Caco-2 (cell line): ENCODE measurements at places on chromosomes 5 and 9. TPM values are rescaled to one million over a fixed set of nuclear protein-coding genes. Genes with fewer than 3 reads are reported as not detected.

The ADRB2 gene
- not detected in 2 replicates for total RNA-seq

GRCh38 chr5:111469293-111469896, 42.9 kb downstream of the STARD4 start:
- no peak overlapping the region for H3K4me3 ChIP-seq
- DNase-seq, result no peak
- no peaks in the 10 kb centered on the region for H3K27me3 ChIP-seq
- H3K4me1 ChIP-seq, result no peaks in the 10 kb centered on the region
- H3K27ac ChIP-seq, result no peak overlapping the region

DNA sequence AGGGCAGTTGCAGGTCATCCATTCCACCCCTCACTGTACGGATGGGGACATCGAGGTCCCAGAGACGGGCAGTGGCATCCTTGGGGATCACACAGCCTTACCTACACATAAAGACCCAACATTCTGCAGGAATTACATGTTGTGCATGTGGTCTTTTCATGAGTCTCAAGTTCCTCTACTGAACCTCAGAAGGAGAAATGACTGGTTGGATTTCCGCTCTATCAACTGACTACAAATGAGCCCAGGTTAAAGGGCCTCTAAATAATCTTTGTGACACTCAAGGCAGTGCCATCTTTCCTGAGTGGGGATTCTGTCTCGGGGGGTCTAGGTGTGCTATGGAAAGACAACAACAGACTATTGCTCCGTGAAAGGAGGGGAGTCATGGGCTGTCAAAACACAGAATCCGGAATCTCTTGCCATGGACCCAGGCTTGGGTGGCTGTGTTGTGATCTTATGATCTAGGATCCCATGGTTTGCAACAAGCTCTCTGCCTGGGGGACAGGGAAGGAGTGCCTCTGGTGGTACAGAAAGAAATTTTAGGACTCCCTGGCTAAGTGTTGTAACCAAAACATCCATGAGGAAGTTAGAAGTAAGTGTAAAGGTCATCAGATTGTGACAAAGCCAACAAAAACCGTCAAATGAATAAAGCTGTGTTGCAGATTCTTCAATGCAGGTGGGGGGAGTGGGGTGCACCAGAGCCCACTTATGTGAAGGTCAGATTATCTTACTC, 1.9 kb upstream of the SLC31A2 start:
- H3K4me1 ChIP-seq, result peaks cover 11% of the 10 kb centered on the region
- H3K27me3 ChIP-seq, result no peaks in the 10 kb centered on the region
- H3K27ac ChIP-seq, result no peak overlapping the region
- no peaks in the 10 kb centered on the region for H3K36me3 ChIP-seq
- no peak for DNase-seq

GRCh38 chr5:122947772-122948171, 88.8 kb downstream of the PPIC start:
- peaks cover 2% of the 10 kb centered on the region; the same call in 1 of the 2 replicates for H3K36me3 ChIP-seq
- DNase-seq, result no peak
- H3K27me3 ChIP-seq, result no peaks in the 10 kb centered on the region
- H3K4me3 ChIP-seq, result no peak overlapping the region

DNA sequence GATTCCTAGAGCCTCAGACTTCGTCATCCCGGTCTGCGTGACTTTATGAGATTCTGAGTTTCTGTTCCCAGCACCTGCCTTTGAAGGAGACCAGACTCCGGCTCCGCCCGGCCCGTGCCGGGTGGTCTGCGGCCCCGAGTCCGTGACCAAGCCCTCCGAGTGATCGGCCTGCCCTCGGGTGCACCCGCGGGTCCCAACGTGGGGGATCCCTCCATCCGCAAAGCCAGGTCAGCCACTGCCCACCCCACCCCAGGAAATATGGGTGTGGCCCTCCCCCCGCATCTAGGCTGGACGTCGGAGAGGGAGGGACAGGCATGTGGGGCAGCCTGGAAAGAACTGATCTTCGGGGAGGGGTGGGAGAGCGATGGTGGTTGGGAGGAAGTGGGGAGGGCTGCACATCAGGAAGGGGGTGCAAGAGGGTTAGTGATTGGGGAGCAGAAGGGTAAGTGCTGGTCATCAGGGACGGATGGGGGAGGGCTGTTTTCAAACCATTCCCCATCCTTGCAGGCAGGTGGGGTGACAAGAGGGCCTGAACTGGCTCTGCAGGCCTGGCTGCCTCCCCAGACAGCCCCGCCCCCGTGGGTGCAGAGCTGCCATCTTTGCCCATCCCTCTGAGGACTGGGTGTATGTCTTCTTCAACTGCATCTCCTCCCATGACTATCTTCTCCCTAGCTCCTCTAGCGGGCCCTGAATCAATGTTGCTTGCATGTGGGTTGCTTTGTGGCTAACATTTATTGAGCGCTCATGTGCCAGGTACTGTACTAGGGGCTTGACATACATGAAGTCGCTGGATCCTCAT, 747 bp downstream of the LRSAM1 start:
- H3K27ac ChIP-seq, result peak overlapping the region; percentile 98
- peak overlapping the region; percentile 79 for H3K4me3 ChIP-seq
- H3K4me1 ChIP-seq, result peaks cover 9% of the 10 kb centered on the region; the same call in 1 of the 2 replicates
- peak; percentile 74 for DNase-seq

GRCh38 chr5:121675924-121676323, 175.8 kb upstream of the FTMT start:
- H3K4me1 ChIP-seq, result no peaks in the 10 kb centered on the region
- H3K27ac ChIP-seq, result no peak overlapping the region
- no peak overlapping the region for H3K4me3 ChIP-seq
- no peaks in the 10 kb centered on the region for H3K27me3 ChIP-seq

The EIF4E1B gene
- not detected in 2 replicates for total RNA-seq

The PTTG1 gene
- 148 and 157 TPM in 2 replicates for total RNA-seq

DNA sequence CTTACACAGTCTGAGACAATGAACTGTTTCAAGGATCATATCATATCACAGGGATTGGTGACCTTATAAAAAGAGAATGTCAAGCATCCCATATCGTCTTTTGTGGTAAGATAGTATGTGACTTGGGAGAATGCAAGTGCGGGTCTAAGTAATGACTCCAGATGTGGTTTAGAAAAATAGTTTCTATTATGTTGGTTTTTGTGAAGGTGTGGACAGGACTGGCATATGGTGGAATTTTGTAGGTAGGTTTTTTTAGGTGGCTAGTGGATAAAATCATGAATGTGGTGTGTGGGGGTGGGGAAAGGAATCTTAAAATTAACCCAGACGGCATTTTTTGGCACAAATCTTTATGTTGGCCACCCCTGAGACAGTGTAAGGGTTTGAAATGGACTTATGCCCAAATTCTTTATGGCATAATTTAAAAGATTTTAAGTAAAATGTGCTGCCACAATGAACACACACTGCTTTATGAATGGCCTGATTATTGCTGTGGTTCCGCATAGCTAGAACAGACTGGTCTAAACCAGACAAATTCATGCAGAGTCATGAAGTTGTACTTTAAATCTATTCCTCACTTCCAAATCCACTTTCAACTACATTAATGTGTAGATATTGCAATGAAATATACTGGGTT, 204.8 kb upstream of the HAPLN1 start:
- no peak for DNase-seq
- no peaks in the 10 kb centered on the region for H3K27me3 ChIP-seq
- no peaks in the 10 kb centered on the region for H3K36me3 ChIP-seq
- 0 out of 2 replicates have a peak, but pooled peaks cover 13% of the 10 kb centered on the region for H3K4me1 ChIP-seq
- H3K4me3 ChIP-seq, result no peak overlapping the region
